Activated CD4-positive, CD25-positive, alpha-beta regulatory T cell (primary cell): ENCODE measurements at places on chromosomes 1 and 21.

- no peak for DNase-seq
Observed at GRCh38 chr1:30522031-30523004, 201.1 kb downstream of the MATN1 start.

GRCh38 chr1:247322442-247322841 lies 9.2 kb downstream of the ZNF496 start:
- no peak for DNase-seq

DNA sequence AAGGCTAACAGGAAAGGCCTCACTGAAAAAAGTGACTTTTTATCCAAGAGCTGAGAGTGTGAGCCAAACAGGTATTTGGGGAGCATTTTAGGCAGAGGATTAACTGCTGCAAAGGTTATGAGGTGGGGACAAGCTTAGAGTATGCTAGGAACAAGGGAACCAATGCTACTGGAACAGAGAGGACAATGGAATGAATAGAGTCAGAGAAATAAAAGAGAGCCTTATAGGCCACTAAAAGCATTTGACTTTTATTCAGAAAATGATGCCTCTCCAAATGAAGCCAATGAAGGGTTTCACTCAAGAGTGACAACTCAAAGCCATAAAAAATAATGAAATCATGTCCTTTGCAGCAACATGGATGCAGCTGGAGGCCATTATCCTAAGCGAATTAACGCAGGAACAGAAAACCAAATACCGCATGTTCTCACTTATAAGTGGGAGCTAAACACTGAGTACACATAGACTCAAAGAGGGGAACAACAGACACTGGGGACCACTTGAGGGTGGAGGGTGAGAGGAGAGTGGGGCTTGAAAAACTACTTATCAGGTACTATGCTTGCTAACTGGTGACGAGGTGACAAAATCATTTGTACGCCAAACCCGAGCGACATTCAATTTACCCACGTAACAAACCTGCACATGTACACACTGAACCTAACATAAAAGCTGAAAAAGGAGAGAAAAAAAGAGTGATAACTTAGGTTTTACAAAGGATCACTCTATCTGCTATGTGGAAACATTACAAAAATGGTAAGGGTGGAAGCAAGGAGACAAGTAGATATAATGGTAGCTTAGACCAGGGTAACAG lies 11.1 kb downstream of the PTP4A2 start:
- no peak for DNase-seq

DNA sequence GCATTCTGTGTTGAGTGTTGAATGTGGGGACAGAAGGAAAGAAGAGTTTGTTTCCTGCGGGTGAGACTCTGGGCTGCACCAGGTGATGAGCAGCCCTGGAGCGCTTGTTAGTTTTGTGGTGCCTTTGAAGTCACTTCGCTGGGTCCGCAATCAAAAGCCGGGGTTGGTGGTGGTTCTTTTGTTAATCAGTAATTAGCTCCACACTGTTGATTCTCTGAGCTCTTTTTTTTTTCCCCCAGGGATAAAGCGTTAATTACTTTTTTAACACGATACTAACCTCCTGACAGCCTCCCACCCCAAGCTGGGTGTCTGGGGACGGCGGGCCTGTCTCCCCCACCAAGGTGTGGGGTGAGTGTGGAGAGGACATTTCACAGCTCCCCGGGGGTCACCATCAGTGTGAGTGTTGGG lies 56.6 kb downstream of the AGPAT3 start:
- DNase-seq = no peak

DNA sequence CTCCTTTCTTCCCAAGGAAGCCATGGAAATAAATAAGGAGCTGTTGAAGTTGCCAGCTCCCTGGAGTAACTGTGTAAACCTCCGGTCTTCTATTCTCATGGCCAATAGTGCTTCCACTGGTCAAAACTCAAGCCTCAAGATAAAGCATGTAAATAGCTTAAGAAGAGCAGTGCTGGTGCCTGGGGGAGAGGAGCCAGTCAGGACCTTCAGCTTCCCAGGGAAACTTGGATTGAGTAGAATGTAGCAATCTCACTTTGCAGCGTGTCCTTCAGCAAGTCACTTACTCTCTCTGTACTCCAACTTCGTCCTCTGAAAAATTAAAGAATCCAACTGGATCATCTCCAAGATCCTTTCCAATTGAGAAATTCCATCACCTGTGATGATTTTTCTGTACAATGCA lies 44.7 kb downstream of the NAV1 start:
- DNase-seq = no peak

GRCh38 chr1:186420923-186421322 lies 40.0 kb downstream of the PDC start:
- no peak for DNase-seq

GRCh38 chr21:41141031-41141457 lies 26.9 kb upstream of the BACE2 start:
- DNase-seq = no peak

GRCh38 chr1:55129194-55129728 lies 85.9 kb downstream of the USP24 start:
- DNase-seq = no peak

GRCh38 chr21:37817242-37817641 lies 99.0 kb downstream of the KCNJ6 start:
- no peak for DNase-seq

DNA sequence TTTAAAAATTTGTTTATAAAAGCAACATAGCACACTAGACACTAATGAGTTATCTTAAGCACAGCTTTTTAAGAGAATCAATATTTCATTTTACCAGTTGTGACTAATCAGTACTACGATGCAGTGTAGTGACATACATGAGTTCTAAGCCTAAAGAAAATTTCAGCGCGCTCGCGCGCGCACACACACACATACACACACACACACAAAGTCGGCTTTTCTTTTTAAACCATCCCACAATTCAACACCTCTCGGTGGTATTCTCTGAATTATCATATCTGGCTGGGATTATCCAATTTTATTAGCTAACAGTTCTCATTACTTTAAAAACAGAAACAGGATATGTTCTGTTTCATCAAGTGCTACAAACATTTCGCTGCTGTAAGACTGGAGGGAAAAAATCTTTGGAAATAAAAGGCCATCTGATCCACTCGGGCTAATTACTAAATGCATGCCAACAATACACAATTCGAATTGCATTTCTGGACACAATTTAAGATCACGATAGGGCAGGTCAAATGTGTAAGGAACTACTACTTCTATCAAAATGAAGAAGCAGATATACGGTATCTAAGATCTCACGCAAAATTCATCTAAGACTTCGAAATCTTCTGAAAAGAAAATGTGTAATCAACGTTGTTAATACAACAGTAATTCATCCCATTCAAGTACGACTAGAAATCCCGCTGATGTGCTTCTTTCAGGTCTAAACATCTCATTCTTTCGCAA lies 1.2 kb downstream of the TUT4 start:
- DNase-seq = no peak
